ENCODE measurements at places on chromosomes 11 and 22.

DNA sequence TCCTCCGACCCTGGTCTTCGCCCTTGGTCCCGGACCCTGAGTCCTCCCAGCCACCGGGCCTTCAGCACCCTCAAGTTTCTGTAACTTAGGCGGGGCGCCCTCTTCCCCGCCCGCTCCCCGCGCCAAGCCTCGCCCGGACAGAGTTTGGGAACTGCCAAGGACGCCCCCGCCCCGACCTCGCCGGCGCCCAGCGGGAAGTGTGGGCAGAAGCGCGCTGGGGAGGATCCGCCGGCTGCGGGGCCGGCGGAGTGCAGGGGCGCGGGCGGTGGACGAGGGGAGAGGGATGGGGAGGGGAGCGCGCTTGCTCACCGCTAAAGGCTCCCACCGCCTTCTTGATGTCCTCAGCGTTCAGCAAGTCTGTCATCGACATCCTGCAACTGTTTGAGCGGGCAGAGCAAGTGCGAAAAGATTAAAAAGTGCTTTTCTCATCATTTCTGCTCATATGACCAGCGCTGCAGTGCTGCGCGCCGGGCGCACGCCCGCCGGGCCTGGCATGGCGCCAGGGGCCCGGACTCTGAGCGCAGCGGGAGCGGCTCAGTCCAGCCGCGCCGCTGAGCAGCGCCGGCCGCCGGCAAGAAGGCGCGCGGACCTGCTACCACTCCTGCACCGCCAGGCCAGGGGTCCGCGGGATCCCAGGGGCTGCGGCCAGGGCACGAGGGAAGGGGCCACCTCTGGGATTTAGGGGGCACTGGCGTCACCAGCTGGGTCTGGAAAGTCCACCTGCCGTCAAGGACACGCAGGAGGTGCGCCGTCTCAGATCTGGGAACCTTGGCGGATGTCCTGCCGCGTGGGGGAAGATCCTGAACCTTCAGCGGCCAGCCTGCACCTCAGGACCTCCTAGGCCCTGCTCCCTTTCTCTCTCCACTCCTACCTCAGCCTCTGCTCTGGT lies at the start of gene PVALB:
Gene PVALB (minus strand): TSS at position 400 of the 889 bp plus-strand sequence. CDS start 30 bp downstream, at position 370.
- peak; percentile 65 for DNase-seq

GRCh38 chr11:47545298-47545697 lies 7.6 kb downstream of the CELF1 start:
- no peak for DNase-seq

GRCh38 chr11:134158023-134158422 lies 65.7 kb downstream of the NCAPD3 start:
- DNase-seq, result no peak

- peak; percentile 78 for DNase-seq
Observed at GRCh38 chr11:110971140-110971539, 258.9 kb upstream of the ARHGAP20 start.

DNA sequence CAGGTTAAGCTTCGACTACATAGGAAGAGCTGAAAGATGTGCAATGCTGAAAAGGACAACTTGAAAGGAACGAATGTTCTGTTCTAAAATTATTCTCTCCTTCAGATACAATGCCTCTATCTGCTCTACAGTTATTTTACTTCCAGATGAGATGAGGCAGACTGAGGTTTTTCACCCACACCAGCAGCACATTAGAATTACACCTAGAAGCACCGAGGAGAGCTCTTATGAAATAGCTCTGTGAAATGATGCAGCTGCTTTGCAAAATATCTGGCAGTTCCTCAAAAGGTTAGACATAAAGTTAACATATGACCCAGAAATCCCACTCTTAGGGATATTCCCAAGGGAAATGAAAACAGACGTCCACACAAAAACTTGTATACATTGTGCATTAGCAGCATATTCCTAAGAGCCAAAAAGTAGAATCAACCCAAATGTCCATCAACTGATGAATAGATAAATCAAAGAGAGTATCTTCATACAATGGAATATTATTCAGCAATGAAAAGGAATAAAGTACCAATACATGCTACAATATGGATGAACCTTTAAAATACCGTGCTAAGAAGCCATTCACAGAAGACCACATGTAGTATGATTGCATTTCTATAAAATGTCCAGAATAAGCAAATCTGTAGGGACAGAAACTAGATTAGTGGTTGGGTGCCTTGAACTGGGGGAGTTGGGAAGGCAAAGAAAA lies 34.5 kb downstream of the WT1 start:
- no peak for DNase-seq

DNA sequence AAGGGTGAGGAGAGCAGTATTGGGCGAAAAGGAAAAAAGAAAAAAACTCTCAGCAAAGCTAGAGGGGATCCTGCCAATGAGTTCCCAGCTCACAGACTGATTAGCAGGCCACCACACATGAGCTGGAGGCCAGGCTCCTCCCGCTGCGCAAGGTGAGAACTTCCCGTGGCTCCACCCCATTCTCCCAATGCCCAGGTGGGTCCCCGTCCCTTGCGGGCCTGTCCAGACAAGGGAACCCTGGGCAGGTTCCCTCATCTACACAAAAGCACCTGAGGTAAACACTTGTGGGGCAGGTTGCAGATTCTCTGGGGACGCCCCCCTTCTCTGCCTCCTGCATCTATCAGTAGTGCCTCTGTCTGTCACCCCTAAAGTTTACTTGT lies 46.5 kb downstream of the CDPF1 start:
- no peak for DNase-seq

GRCh38 chr22:21857481-21857914 lies 9.9 kb downstream of the MAPK1 start:
- peak; percentile 22 for DNase-seq

DNA sequence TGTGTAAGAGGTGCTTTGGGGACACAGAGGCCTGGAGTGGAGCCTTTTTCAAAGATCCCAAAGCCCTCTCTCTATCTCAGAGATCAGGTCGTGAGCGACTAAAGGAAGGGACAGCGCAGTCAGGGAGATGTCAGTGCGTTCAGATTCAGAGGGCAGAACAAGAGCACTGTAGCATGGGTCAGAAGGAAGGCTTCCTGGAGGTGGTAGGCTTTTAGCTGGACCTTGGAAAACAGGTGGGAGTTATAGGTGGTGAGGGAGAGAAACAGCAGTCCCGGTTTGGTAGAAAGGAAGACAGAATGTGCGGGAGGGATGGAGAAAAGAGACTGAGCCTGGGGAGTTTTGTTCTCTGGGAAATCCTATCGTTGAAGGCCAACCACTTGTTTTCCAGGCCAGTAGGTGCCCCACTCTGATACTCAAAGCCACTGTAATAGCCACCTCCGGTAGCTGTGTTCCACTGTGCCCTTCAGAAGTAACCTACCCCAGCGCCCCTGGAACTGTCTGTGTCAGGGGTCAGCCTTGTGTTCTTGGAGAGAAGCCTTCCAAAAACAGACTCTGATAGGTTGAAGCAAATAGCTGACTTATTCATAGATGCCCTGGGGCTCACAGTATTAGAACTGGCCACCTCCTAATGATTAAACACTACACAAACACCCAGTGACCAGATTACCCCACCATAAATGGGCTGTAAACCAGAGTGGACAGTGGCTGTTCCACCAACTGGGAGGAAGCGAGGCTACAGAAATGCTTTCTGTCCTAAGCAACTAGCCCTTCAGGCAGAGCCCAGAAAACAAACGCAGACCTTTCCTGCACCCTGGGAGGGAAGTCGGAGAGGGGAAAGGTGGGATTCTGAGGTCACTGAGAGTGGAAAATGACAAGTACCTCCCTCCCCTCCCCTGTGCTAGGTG lies 157.7 kb downstream of the DBX1 start:
- DNase-seq, result no peak

GRCh38 chr22:48250937-48251530 lies 1488.6 kb downstream of the TBC1D22A start:
- no peak for DNase-seq

- no peak for DNase-seq
Observed at GRCh38 chr11:16512899-16513241, 156.5 kb upstream of the SOX6 start.

GRCh38 chr11:6307876-6308275 lies 12.4 kb downstream of the CAVIN3 start:
- peak; percentile 76 for DNase-seq

- no peak for DNase-seq
Observed at GRCh38 chr11:17413414-17414316, 25.2 kb upstream of the KCNJ11 start.

- DNase-seq, result no peak
Observed at GRCh38 chr11:116738975-116739374, 33.8 kb downstream of the BUD13 start.

DNA sequence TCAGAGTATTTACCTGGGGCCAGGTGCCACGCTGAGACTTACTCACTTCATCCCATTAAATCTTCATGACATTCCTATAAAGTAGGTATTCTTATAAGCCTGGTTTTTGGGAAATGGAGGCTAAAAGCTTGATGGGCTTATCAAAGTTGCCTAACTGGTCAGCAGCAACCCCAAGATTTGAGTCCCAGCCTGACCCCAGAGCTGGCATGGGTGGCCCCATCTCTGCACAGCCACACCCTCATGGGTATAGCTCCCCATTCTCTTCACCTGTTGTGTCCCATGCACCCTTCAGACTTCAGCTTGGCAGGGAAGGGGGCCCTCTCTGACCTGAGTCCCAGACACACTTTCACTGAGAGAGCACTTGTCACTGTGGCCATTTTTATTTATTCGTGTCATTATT lies 37.4 kb upstream of the TP53I11 start:
- no peak for DNase-seq

DNA sequence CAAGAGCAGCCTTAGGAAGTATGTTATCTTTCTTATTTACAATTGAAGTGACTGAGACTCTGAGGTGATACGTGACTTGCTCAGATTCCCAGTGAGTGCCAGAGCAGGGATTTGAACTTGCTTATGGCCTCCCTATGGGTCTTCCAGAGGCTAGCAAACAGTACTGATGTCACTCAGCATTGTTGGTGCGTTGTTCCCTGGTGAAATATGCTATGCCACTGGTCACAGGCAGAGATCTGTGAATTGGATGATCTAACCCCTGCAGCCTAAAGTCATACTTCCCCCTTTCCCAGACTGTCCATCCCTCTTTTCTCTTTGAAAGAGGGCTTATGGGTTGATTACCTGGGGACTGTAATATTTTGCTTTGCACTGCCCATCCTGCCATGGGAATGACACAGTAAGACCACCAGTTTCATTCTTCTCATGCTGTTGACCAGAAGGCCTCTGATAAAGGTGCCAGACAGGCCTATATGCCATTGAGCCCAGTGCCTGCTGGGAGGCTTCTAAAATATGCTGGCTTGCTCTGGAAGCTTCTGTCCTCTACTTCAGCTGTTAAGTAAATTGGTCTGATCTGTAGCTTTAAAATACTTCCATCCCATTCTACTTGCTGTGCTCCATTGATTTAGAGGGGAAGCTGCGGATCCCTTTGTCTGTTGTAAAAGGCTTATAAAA lies 152.2 kb upstream of the E2F8 start:
- no peak for DNase-seq

DNA sequence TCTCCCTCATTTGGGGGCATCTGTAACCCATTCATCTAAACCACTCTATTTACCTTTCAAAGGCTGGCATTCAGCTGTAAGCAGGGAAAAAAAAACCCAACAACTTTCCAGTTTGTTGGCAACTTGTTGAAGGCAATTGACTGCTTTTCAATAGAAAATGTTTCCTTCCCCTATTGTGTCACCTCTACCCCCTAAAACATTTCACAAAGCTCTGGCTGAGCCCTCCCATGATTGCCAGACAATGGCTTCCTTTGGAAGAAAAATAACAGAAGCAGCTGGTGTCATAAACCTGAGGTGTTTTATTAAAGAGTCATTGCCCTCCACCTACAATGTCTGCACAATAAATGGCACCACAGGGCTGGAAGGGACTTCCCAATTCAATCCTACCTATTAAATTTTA lies 22.1 kb upstream of the PSMA1 start:
- DNase-seq, result no peak

DNA sequence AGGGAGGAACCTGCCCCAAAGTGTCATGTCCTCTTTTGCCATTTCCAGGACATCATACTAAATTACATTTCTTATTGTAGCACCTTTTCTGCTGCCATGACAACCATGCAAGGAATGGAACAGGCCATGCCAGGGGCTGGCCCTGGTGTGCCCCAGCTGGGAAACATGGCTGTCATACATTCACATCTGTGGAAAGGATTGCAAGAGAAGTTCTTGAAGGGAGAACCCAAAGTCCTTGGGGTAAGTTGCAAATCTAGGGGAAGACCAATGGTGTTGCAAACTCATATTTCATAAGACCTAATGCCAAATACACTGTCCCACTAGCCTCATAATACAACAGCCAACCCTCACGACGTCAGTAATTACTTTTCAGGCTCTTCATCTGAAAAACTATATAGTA lies 11.7 kb downstream of the MS4A4A start:
- no peak for DNase-seq

DNA sequence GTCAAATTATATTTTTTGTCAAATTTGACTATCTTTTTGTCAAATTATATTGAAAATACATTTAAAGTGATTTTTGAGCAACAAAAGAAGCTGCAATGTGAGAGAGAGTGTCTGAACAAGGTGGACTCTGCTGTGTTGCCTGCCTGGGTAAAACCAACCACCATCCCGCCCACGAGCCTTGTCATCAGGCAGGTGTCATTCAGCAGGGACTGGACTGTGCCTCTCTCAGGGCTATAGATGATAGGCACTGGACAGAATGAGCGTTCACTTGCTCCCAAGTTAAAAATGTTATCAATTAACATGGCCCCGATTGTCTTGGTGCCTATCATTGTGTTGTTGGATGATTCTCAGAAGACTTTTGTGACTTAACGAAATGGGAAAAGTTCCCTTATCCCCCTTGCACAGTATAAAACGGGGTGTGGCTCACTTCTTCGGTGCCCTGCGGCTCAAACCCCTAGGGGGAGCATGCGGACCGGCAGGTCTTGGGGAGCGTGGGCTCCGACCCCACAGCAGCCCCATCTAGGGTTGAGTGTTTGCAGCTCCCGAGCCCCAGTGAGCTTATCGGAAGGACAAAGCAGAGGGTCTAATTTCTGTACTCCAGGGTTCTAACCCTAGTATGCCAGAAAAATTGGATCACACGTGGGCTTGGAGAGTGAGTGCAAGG lies 1.7 kb downstream of the APOL5 start:
- DNase-seq, result no peak

DNA sequence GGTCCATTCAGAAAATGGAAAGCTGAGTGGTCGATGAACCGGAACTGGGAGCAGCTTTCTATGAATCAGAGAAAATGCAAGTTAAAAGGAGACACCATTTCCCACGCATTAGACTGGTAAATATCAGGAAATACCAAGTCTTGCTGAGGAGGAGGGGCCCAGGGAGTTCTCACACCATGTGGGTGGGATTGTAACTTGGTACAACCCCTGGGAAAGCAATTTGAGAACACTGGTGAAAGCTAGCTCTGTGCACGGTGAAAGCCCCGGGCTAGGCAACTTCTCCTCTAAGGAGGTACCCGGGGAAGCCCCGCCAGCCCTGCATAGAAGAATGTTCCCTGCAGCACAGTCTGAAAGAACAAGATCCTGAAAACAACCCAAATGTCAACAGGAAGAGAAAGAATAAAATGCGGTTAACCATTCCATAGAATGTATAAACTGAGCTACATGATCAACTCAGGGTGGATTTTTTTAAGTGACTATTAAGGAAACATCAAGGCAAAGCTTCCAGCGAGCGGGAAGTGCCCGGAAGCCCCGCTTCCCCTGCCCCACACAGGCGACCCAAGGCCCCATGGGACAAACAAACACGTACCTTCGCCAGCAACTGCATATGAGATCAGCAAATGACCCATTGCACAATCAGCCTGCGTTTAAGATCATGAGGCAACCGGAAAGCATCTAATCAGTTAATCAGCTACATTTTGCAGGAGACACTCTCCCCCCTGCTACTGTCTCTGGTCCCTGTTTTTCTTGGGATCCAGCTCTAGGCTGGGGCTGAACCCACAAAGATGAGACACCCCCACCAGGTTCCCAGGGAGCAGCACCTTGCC lies 11.3 kb downstream of the SHANK2 start:
- peak; percentile 87 for DNase-seq

- no peak for DNase-seq
Observed at GRCh38 chr22:46674367-46674781, 54.2 kb downstream of the GRAMD4 start.

- DNase-seq, result no peak
Observed at GRCh38 chr11:120386774-120387371, 50.7 kb downstream of the ARHGEF12 start.
